Upper lobe of right lung (tissue), 1 donor: ENCODE measurements at places on chromosomes 1 and 21.

DNA sequence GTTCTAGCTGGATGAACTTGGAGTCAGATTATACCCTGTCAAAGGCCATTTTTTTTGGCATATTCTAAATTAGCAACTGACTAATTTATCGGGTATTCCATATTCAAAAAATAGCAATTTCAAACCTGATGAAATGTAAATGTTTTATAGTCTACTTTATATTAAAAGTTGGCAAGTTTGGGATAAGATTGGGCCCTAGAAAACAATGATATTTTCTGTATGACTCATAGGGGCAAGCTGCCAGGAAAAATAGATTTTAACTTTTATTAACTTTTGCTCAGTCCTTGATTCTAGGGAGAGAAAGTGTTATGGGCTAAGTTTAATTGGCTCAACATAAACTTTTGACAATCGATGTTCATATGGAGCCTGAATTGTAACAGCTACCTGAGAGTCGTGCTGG lies 576.9 kb upstream of the B3GALT2 start:
- no peak for DNase-seq

DNA sequence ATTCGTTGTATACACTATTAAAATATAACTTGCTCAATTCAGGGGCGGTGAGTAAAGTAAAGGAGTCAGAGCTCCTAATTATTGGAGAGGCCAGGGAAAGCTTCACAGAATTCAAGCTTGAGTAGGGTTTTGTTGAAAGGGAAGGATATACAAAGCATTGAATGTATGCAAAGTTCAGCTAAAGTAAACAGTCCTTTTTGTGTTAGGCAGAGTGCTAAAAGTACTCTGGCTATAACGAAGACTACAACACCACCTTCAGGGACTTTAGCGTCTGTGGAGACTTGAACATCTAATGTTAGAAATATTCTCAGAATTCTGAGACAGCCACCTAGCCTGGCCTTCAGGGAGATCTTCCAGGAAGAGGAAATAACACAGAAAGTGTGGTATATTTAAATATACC lies 1.1 kb downstream of the FALEC start:
- no peak for DNase-seq

DNA sequence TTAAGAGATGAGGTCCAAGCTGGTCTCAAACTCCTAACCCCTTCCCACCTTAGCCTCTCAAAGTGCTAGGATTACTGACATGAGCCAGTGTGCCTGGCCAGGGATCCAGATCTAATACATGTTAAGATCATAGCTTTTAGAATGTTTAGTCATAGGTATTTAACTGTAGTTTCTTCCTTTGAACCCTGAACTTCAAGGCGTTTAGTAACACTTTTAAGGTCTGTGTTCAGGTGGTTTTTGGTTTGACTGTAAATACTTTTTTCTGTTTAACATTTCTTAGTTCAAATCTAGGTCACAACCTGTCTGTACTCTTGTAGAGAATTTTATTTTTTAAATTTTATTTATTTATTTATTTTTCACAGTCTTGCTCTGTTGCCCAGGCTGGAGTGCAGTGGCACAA lies 28.1 kb downstream of the RAP1A start:
- DNase-seq = no peak

DNA sequence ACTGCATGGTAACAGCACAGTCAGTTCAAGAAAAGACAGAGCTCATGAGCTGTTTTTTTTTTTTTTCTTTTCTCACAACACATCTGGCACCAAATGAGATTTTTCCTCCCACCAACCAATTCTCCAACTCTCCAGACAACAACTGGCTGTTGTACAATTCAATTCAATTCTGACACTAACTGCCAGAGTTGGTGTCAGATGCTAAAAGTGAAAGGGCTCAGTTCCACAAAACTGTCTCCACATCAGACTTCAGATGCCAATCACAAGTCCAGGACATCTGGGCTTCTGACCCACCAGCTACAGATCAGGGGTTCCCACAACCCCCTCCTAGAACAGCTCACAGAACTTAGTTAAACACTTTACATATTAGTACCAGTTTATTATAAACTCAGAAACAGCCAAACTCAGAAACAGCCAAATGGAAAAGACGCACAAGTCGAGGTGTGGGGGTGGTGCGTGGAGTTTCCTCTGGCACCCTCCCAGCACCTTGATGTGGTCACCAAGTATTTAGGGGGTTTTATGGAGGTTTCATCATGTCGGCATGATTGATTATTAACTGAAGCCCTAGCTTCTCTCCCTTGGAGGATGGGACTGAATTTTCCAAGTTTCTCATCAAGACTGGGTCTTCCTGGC lies 39.2 kb upstream of the LRRC8D start:
- no peak for DNase-seq

GRCh38 chr1:59592924-59593323 lies 221.8 kb upstream of the HOOK1 start:
- no peak for DNase-seq

DNA sequence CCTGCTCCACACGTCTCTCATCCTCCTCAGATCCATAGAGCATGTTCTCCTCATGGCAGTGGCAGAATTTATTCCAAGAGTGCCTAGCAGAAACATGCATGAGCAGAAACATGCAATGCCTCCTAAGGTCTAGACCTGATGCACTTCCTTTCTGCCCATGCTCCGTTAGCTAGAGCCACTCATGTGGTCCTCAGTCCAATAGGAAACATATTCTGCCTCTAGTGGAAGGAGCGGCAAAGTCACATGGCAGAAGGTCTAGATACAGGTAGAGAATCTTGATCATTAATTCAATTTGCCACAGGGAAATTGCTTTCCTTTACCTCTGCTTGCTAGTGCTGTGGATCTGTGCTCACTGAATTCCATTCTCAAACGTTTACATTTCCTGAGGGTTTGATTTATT lies 130.4 kb downstream of the KIF26B start:
- no peak for DNase-seq

- DNase-seq = no peak
Observed at GRCh38 chr1:47578721-47579419, 141.0 kb downstream of the FOXD2 start.

DNA sequence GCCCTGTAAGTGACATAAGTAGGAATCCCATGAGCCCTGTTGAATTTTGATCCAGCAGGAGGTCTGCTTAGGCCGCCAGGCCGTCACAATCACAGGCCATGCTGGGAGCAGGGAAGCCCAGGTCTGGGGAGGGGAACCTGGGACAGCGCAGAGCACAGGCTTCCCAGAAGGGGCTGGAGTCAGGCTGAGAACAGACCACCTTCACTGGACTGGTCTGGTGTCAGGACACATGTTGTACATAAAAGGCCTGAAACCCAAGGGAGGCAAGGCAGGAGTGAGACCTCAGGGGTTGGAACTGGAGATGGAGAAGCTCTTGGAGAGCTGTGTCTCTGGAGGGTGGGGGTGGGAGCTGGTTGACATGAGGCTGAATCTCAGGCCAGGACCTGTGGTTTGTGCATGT lies 63.3 kb upstream of the ARTN start:
- no peak for DNase-seq

DNA sequence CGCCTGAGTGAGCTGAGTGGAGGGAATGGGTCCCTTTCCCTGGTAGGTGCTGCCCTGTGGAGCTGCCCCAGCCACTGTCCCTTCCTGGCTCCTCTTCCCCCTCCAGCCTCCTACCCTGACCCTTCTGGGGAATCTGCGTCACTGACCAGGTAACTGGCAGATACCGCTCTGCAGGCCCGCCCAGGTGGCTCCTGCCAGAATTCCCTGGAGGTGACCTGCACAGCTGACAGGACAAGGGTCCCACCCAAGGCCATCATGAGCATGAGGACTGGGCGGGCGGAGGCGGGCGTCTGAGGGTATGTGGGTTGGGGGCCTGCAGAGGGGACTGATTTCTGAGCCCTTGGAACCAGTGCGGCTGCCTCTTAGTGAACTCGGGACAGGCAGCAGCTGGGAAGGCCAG lies 32.5 kb downstream of the DHRS3 start:
- DNase-seq = no peak

DNA sequence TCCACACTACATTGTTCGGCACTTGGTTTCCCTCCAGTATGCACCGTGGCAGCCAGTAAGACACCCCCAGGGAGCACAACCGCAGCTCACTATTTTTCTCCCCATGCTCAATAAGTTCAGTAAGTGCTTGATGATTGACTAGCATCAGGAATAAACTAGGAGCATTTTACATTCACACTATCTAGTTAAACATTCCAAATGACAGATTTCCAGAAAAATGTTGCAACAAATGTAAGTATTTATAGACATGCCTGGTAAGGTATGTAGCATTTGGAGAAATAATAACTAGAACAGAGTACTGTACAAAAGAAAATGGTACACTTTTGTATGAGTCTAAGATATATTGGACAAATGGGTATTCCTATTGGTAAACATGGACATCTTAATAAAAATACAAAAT lies 92.9 kb downstream of the SLC45A1 start:
- no peak for DNase-seq
